ENCODE measurements at places on chromosomes 3 and 15. TPM values are rescaled to one million over a fixed set of nuclear protein-coding genes. Genes with fewer than 3 reads are reported as not detected.
A peak's percentile ranks its signal among the peaks of the same experiment; 100 is the strongest.

GRCh38 chr3:102617381-102617780 is 182.6 kb downstream of the ZPLD1 start:
- no peak for DNase-seq

GRCh38 chr3:18103591-18103990 is 321.5 kb downstream of the SATB1 start:
- no peak for DNase-seq

DNA sequence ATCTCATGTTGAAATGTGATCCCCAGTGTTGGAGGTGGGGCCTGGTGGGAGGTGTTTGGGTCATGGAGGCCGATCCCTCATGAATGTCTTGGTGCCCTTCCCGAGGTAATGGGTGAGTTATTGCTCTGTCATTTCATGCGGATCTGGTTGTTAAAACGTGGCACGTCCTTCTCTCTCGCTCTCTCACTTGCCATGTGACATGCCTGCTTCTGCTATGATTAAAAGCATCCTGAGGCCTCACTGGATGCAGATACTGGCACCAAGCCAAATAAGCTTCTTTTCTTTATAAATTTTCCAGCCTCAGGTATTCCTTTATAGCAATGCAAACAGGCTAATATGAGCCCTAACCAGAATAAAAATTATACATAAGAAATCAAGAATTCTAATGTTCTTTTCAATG is 31.7 kb upstream of the HACD2 start:
- DNase-seq, result no peak

- no peak for DNase-seq
Measured at GRCh38 chr3:127865941-127866340, 43.6 kb upstream of the MGLL start.

- DNase-seq, result no peak
Measured at GRCh38 chr15:69076756-69077155, 62.3 kb downstream of the NOX5 start.

DNA sequence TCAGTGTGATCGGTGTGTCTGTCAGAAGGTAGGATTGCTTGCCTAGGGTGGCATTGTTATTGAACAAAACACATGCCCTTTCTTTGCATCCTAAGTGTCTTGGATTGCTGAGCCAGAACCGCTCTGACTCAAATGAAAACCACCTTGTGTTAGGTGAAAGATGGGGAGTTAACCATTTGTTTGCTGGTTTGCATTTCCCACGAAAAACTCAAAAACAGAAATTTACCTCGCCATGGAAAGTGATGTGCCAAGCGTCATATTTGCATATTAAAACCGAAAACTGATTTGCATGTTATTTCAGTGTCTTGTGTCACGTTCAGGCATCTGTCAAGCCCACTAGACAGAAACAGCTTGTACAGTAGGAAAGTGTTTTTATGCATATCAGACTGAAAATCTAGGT is 474.6 kb upstream of the TPRG1 start:
- DNase-seq, result no peak

DNA sequence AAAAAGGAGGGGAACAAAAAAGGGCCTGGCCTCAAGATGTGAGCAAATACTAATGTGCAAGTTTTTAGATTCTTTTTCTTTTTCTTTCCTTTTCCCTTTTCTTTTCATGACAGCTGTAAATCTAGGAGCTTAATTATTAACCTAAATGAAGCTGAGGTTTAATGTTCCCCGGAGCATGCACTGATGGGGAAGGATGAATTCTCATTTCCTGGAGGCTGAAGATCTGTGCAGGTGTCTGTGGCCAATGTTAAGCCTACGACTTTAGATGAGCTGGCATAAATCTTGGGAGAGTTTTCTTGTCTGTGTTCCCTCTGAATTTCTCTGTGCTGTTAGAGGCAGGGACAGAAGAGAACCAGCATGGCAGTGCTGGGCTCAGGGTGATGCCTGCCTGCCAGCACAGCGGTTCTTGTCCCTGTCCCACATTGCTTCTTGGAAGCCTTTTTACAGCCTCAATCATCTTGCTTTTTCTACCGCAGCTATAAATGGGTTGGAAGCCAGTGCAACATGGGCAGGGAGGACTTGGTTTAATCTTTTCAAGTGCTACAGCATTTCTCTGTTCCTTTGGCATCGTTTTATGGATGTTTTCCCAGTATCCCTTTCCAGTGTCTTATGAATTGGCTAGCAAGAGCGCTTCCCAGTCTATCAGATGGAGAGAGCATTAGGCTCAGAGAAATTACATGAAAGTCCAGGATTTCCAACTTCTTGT is 119.1 kb downstream of the ATG7 start:
- DNase-seq, result no peak

DNA sequence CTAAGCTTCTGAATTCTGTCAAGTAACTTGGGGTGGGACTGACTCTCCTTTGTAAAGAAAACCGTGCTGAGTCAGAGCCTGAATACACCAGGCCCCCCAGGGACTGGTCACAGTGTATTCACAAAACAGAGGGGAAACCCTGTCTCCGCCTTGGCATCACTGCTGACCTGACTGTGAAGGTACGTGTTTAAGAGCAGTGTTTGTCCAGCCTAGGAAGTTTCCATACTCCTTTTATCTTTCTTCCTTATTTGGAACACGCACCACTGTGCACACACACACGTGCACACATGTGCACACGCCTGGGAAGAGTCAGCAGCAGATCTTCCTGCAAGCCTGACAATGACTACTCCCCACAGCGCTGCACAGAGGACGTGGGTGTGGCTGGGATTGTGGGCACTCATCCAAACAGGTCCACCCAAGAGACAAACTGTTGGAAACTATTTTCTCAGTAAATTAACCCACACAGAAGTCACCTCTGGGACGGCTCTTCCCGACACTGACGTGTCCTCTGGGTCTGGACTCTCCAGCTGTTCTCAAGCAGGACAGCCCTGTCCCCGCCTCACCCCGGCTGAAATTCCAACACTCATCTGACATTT is 87.7 kb downstream of the ATP10A start:
- DNase-seq, result no peak

GRCh38 chr3:72888546-72889309 is 882 bp downstream of the GXYLT2 start:
- no peak for DNase-seq

- DNase-seq, result no peak
Measured at GRCh38 chr3:149247008-149247710, 25.5 kb upstream of the CP start.

DNA sequence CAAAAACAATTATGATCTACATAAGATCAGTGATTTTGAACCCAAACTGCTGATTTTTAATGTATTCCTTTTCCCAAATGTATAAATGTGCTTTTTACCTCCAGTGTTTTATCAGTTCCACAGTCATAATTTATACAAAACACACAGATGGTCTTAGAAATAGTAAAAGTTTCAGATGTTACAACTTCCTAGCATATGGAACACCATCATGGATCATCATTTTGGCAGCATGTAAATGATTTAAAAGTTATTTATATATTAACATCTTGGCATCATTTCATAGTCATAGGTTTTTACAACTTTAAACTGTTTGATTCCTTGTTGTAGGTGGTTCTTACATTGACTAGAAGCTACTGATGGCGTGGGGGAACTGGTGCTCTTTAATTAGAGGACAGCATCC is 1025.3 kb downstream of the ROBO1 start:
- DNase-seq, result no peak

DNA sequence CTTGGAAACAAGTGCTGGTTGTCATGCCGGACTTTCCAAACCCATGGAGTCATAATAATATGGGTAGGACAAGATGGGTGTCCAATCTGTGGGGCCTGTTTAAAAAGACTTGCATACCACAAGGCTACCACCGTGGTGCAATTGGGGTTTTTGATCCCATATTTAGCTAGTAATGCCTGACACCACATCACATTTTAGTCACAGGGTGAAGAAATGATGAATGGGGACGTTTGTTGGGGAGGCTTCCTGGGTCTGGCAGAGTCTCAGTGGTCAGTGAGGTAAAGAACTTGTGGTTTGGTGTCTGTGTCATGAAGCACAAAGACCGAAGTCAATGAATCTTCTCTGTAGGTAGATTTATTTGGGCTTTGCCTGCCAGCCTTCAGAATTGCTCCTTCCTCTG is 31.0 kb downstream of the P3H2 start:
- no peak for DNase-seq

DNA sequence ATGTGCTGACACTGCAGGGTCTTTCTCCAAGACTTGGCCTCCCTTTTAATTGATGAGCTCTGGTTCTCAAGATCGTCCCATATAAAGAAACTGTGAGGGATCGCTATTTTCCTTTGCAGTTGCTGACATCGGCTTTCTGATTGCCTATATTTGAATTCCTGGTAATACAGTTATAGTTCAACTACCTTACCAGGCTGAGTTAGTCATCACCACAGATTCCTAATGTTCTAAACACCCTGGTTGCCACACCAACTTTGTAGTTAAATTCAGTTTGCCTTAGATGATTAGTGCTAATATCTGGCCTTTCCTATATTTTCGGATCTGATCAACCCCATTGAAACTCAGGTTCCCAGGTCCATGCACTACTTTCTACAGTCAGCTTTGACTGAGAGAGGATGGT is 125.0 kb downstream of the GMNC start:
- no peak for DNase-seq

DNA sequence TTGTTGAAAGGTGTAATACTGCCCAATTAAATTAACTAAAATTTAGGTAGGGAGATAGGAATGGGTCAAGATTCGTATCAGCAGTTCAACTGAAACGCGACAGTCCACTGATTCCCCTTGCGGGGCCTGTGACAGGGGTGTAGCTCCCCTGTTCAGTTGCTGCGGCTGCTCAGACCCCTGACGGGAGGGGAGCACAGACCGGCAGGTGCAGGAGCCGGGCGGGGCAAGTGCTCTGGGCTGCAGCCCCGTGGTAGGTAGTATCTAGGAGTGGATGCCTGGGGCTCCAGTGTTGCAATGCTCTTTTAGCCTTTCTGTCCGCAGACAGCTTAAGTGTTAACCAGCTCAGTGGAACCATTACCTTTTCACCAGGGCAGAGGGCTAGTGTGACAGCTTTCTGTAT is 164.9 kb downstream of the ROBO2 start:
- DNase-seq, result no peak

GRCh38 chr3:65177960-65178376 is 490.2 kb upstream of the ADAMTS9 start:
- DNase-seq, result no peak

- DNase-seq, result no peak
Measured at GRCh38 chr3:37729119-37729518, 132.6 kb upstream of the CTDSPL start.

DNA sequence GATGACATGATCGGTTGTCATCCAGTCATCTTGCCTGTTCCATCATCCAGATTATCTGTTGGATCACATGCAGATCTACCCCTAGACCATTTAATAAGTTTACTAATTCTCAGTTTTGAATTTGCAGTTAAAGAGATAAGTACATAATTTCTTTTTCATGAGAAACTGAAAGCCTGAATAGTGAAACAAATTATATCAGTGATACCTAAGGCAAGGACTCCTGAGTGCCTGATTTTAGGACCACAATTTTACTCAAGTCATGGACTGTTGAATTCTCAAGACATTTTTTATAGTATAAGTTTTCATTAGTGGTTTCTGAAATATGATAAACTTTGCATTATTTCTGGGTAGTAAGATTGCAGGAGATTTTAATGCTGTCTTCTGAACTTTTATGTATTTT is 13.2 kb downstream of the SIDT1 start:
- no peak for DNase-seq

DNA sequence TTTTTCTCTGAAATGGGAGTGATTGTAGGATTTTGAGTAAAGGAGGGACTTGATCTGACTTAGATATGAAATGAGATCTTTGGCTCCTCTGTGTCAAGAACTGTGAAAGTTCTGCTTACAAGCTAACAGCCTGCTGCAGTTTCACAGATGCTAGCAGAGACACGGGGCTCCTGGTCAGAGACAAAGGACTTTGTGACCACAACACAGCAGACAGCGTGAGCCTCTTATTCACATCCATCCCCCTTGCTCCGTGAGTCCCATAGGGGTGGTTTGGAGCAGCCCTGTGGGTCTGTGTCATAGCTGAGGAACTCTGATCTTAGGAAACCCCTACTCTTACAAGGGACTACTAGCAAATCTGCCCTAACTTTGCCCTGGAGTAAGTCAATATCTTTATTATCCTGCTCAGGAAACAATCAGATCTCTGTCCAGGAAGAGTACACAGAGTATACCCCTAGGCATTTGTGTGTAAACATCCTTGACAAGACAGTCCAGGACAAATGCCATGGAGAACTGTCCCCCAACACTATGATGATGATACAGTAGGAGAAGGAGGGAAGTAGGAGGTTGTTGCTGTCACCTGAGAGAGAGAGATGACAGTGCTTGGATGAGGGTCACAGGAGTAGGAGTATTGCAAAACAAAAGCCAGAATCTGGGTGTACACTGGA is 80.0 kb downstream of the CLSTN2 start:
- no peak for DNase-seq

- DNase-seq, result no peak
Measured at GRCh38 chr3:184523825-184524615, 37.6 kb upstream of the EPHB3 start.

DNA sequence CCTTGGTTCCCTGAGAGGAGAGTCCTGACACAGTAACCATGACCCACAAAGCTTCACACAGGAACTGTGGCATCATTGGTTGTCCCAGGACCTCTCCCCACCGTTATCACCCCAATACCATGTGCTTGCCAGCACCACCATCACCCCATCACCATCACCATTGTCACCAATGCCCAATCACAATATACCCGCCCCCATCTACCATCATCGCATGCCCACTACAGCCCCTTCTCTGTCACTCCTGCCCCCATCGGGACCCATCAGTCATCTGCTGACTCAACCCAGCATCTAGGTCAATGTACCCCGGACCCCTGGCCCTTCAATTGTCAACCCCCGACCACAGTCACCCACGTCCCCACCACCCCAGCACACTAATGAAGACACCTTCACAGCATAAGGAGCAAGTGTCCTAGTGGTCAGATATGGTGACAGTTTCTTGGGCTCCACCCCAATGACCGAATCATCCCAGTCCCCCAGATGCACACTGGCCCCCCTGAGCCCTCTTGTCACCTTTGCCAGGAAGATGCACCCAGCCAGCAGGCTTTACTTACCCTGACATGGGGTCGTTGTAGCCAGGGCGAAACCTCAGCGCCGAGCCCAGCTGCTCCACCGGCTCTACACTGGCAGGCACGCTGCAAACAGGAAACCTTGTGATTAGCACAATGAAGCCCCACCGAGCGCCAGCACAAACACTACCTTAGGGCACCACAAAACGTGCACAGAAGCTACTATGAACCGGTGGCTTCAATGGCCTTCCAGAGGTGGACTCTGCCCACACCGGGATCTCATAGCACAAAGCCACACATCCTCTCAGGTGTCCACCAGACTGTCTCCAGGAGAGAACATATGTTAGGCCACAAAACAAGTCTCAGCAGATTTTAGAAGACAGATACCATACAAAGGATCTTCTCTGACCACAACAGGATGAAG is 25.1 kb downstream of the SHISA5 start:
- peak; percentile 81 for DNase-seq

GRCh38 chr15:66474135-66474534 is 23.4 kb downstream of the SNAPC5 start:
- DNase-seq, result no peak

SLC25A36 gene
- total RNA-seq, result 127 TPM

DZIP3 gene
- 20.8 TPM for total RNA-seq

UBAP1L gene
- 7.5 TPM for total RNA-seq

CCDC51 gene
- total RNA-seq, result 8.8 TPM

RARB gene
- total RNA-seq, result not detected

ATP13A5 gene
- not detected for total RNA-seq

TGM5 gene
- not detected for total RNA-seq

EEF1AKMT4 gene
- 0.73 TPM for total RNA-seq

LINGO1 gene
- not detected for total RNA-seq
